Vagina (tissue), 2 donors: ENCODE measurements at places on chromosomes 12 and 14.

DNA sequence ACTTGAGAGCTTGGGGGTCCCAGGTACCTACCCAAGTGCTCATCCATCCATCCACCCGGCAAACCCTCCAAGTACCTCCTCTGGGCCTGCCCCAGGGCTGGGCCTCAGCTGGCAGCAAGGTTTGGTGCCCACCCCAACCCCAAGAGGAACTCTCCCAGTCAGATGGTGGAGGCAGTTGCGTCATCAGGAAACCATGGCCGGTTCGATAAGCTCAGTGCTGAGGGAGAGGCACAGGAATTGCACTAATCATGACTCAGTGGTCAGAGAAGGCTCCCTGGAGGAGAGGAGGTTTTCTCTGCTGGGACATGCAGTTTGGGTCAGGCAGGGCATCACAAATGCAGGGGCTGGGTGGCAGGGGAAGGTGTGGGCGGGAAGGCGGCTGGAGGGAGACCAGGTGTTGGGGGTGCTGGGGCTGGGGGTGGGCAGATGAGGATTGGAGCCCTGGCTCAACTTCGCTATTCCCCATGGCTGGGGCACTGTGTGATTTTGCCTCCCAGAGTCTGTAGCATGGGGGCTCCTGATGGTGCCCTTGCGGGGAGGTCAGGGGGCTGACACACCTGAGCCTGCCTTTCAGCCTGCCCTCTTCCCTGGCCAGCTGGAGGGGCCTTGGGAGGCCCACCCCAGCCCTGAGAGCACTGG lies 32.2 kb downstream of the SH2B3 start:
- DNase-seq = no peak

GRCh38 chr12:60345442-60345841 lies 749.6 kb downstream of the SLC16A7 start:
- no peak for DNase-seq

DNA sequence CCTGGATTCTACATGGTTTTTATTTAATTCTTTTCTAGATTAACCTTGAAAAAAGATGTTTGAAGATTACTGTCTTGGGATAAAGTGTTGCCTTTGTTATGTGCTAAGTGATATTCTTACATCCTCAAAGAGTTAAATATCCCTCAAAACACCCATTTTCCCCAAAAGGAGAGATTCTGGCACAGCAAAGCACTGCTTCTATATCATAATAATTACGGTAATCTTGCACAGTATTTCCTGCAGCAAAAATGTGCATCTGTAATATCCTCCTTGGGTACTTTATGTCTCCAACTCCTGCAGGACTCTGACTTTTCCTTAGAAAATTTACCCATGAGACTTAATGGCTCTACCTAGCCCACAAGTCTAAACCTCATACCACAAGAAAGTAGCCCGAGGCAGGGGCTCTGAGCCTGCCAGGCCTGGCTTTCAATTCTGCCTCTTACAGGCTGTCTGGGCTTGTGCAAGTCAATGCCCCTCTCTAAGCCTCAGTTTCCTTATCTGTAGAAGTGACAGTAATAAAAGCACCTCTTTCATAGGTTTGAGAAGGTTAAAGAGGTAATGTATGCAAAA lies 45.8 kb downstream of the SVOP start:
- no peak for DNase-seq

- no peak for DNase-seq
These were observed 413.1 kb downstream of the MED13L start for GRCh38 chr12:115864396-115864795.

DNA sequence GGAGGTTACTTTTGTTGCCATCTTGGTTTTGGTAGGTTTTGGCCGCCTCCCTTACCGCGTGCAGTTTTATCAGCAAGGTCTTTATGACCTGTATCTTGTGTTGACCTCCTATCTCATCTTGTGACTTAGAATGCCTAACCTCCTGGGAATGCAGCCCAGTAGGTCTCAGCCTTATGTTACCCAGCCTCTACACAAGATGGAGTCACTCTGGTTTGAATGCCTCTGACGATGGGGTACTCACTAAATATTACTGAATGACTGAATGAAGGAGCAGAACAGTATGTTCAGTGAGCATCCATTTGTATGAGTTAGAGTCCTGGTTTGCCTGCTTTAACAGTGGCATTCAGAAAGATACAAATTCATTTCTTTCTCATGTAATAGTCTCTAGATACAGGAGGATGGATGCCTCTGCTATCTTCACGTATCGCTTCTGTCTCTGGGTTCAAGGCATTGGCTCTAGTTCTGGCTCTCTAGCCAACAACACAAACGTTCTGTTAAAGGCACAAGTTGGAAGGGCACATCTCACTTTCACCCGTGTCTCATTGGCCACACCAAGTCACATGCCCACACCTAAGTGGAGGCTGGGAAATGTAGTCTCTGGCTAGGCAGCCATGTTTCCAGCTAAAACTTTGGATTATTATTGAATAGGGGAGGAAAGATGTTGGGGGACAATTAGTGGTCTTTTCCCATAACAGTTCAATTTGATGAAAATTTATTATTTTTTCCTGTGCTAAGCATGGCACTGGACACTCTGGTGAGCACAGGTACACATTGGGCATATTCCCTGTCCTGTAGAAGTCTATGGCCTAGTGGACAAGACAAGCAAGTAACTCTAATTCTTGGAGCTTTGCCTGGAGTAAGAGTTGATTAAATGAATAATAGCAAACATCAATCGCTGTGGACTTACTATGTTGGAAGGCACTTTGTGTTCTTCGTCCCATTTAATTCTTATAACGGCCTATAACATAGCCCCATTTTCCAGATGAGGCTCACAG lies 75.2 kb upstream of the RPH3A start:
- no peak for DNase-seq

- DNase-seq = no peak
These were observed 5.6 kb downstream of the ZNF385A start for GRCh38 chr12:54378796-54379397.

GRCh38 chr14:99213101-99213500 lies 58.9 kb downstream of the BCL11B start:
- DNase-seq = no peak

GRCh38 chr12:109706747-109707469 lies 6.7 kb upstream of the FAM222A start:
- no peak for DNase-seq

- DNase-seq = no peak
These were observed 23.6 kb upstream of the C12orf71 start for GRCh38 chr12:27105746-27106536.

DNA sequence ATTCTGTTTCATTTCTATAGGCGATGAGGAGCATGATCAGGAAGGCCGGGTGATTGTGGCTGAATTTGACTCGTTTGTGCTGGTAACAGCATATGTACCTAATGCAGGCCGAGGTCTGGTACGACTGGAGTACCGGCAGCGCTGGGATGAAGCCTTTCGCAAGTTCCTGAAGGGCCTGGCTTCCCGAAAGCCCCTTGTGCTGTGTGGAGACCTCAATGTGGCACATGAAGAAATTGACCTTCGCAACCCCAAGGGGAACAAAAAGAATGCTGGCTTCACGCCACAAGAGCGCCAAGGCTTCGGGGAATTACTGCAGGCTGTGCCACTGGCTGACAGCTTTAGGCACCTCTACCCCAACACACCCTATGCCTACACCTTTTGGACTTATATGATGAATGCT lies 1.9 kb downstream of the APEX1 start:
- DNase-seq = no peak
